ENCODE measurements at places on chromosomes 6 and 20. TPM values are rescaled to one million over a fixed set of nuclear protein-coding genes. Genes with fewer than 3 reads are reported as not detected.

NOX3 gene
- total RNA-seq: not detected

OR12D3 gene
- total RNA-seq: not detected

HAO1 gene
- total RNA-seq: not detected

ME1 gene
- 0.25 TPM for total RNA-seq

MYH7B gene
- 0.22 TPM for total RNA-seq

TEAD3 gene
- 0.81 TPM for total RNA-seq

RIPPLY2 gene
- total RNA-seq: not detected

TLDC2 gene
- total RNA-seq: not detected

PTCRA gene
- total RNA-seq: not detected

SMAP1 gene
- total RNA-seq: 26.3 TPM

FGD2 gene
- 1.6 TPM for total RNA-seq

FERMT1 gene
- total RNA-seq: 0.09 TPM
